ENCODE measurements at places on chromosomes 7 and 10.
A peak's percentile ranks its signal among the peaks of the same experiment; 100 is the strongest.

- DNase-seq, result no peak
- no peak overlapping the region for H3K27ac ChIP-seq
- peaks cover 10% of the 10 kb centered on the region for H3K4me1 ChIP-seq
- no peak overlapping the region for H3K4me3 ChIP-seq
Measured at GRCh38 chr10:86391236-86391840, 24.7 kb upstream of the GRID1 start.

DNA sequence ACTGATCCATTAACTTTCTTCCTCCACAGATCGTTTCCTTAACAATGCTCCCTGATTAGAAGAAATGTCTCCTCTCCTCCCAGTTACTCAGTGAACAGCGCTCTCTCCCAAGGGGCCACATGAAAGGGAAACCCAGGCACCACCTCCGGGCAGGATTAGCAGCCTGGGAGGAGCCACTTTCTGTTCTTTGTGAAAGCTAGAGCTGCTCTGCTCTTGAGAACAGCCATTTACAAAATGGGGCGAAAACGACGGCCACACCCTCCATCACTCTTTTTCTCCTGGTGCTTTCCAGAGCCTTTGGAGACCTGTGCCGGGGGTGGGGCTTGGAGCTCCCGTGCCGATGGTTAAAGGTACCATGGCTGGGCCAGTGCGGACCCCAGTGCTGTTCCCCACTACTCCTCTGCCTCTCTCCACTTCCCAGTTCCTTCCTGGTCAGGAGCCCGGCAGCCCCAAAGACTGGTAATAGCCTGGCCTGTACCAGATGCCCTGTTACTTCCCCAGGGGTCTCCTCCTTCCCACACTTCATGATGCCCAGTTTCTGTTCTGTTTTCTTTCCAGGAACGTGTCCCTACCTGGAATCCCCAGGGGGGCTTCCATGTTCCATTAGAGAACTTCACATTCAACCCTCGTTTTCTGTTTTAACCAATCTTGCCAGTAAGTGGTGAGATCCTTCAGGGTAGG is 402.9 kb upstream of the GALNT17 start:
- peaks cover under 1% of the 10 kb centered on the region for H3K4me1 ChIP-seq
- DNase-seq, result no peak
- H3K4me3 ChIP-seq, result no peak overlapping the region
- H3K36me3 ChIP-seq, result no peaks in the 10 kb centered on the region
- no peaks in the 10 kb centered on the region for H3K27me3 ChIP-seq

DNA sequence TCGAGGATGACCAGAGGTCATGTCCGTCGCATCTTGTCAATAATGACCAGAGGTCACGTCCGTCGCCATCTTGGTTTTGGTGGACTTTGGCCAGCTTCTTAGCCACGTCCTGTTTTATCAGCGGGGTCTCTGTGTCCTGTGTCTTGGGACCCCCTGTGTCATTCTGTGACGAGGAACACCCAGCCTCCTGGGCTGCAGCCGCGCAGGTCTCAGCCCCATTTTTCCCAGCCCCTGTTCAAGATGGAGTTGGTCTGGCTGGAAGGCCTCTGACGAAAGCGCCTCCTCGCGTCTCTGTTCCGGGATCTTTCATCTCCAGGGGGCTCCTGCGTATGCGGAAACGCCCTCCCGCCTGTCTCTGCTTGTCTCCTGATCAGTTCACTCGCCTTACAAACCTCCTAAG is 134.2 kb downstream of the ELFN1 start:
- no peak for DNase-seq
- no peak overlapping the region for H3K27ac ChIP-seq
- no peaks in the 10 kb centered on the region for H3K4me1 ChIP-seq
- H3K4me3 ChIP-seq, result no peak overlapping the region
- no peaks in the 10 kb centered on the region for H3K36me3 ChIP-seq

DNA sequence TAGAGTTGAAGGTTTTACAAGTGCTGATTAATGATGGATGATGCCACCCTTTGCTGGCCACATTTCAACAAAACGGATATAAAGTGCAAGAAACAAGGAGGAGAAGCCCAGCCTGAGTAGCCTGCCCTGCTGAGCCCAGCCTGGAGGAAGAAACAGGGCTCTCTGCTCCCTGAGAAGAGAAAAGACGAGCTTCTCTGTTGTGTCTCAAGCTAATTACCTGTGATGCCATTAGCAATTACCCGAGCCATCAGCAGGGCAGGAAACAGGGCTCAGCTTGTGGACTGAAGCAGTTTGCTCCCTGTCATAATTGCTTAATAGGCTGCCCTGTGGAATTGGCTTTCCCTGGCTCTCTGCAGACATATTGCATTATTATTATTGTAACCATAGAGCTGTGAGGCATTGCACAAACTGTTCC is 709.3 kb upstream of the AUTS2 start:
- no peaks in the 10 kb centered on the region for H3K27me3 ChIP-seq
- no peaks in the 10 kb centered on the region for H3K4me1 ChIP-seq
- no peak overlapping the region for H3K4me3 ChIP-seq
- H3K36me3 ChIP-seq, result no peaks in the 10 kb centered on the region
- no peak overlapping the region for H3K27ac ChIP-seq

DNA sequence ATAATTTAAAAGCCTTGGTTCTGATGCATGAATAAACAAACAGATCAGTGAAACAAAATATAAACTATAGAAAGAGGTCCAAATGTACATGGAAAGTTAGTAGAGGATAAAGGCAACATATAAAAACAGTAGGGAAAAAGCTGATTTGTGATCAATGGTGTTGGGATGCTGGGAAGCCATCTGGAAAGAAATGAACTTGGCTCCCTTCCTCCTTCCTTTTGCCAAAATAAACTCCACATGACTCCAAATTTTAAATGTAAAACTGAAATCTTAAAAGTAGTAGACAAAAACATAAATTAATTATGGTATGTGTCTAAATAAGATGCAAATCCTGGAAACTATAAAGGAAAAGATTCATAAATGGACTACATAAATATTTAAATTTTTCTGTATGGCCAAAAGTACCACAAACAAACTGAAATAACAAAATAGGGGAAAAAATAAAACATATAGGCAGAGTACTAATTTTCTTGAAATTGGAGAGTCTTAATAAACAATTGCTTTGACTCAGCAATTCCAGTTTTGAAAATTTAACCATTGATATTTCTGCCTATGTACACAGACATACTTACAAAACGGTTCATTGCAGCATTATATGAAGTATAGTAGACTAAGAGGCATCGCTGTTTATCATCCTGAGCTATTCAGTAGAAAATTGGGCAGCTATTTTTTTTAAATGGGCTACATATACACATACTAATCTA is 77.0 kb upstream of the TRIM24 start:
- no peak for DNase-seq
- no peaks in the 10 kb centered on the region for H3K36me3 ChIP-seq
- no peak overlapping the region for H3K27ac ChIP-seq
- H3K4me1 ChIP-seq, result no peaks in the 10 kb centered on the region

DNA sequence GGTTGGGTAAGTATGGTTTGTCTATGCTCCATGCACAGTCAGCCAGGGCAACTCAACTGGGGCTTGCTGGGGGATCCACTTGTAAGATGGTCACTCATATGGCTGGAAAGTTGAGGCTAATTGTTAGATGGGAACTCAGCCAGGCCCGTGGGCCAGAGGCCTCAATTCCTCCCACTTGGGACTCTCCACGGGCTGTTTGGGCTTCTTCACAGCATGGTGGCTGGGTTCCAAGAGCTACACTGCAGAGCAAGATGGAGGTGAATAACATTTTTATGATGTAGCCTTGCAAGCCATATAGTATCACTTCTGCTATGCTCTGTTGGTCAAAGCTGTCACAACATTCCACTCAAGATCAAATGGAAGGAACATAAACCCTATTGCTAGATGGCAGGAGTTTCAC is 39.2 kb downstream of the ELMO1 start:
- H3K4me3 ChIP-seq, result no peak overlapping the region
- no peaks in the 10 kb centered on the region for H3K27me3 ChIP-seq
- H3K4me1 ChIP-seq, result peaks cover 3% of the 10 kb centered on the region
- H3K36me3 ChIP-seq, result no peaks in the 10 kb centered on the region
- no peak for DNase-seq
- no peak overlapping the region for H3K27ac ChIP-seq

GRCh38 chr10:77867124-77867719 is 59.3 kb downstream of the DLG5 start:
- no peak overlapping the region for H3K4me3 ChIP-seq
- no peak for DNase-seq
- peaks cover 15% of the 10 kb centered on the region for H3K36me3 ChIP-seq
- H3K27me3 ChIP-seq, result no peaks in the 10 kb centered on the region
- H3K4me1 ChIP-seq, result peaks cover 3% of the 10 kb centered on the region

DNA sequence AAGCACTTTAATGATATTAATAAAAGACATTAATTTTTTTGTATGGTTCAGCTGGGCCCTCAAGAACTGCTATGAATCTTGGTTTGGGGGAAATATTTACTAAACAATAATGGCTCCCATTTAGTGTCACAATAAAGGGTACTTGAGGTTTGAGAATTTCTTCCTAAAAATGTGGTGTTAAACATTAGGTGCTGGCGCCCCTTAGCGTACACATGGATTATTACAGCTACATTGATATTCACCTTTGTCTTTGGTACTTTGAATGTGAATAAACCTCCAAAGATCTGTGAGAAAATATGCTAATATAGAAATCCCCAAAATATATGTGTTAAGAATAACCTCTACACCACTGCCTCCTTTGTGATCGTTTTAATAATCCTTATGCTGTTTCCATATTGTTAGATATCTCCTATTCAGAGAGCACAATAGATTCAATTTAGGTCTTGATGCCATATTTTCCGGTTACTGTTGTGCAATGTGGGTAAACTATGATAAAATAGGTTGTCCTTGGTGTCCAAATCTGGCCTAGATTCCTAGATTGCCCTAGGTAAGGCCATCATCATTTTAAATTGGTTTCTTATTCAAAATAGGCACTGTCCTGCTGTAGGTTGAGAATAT is 161.8 kb upstream of the CACNA2D1 start:
- H3K27ac ChIP-seq, result no peak overlapping the region
- no peak overlapping the region for H3K4me3 ChIP-seq
- no peak for DNase-seq

DNA sequence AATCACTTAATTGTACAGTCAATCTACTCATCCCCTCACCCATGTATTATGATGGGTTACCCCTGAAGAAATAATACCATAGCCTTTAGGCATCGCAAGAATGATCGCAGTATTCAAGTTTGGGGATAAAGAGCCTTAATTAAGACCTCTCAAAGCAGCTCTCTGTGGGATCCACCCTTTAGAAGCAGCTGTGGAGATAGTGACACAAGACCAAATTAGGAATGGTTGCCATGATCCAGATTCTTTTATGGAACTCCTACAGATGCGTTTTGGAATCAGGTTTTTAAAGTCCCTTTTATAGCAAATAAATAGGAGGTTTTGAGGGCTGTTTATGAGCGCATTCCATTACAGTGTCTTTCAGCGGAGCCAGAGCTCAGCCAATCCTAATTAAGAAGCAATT is 12.2 kb downstream of the TES start:
- H3K4me3 ChIP-seq, result no peak overlapping the region
- H3K27ac ChIP-seq, result no peak overlapping the region
- no peak for DNase-seq
- H3K27me3 ChIP-seq, result no peaks in the 10 kb centered on the region

- no peak overlapping the region for H3K4me3 ChIP-seq
- H3K4me1 ChIP-seq, result peaks cover 10% of the 10 kb centered on the region
- no peaks in the 10 kb centered on the region for H3K27me3 ChIP-seq
- no peak for DNase-seq
- H3K27ac ChIP-seq, result no peak overlapping the region
- no peaks in the 10 kb centered on the region for H3K36me3 ChIP-seq
Measured at GRCh38 chr10:120455004-120455403, 2.0 kb upstream of the PLPP4 start.

DNA sequence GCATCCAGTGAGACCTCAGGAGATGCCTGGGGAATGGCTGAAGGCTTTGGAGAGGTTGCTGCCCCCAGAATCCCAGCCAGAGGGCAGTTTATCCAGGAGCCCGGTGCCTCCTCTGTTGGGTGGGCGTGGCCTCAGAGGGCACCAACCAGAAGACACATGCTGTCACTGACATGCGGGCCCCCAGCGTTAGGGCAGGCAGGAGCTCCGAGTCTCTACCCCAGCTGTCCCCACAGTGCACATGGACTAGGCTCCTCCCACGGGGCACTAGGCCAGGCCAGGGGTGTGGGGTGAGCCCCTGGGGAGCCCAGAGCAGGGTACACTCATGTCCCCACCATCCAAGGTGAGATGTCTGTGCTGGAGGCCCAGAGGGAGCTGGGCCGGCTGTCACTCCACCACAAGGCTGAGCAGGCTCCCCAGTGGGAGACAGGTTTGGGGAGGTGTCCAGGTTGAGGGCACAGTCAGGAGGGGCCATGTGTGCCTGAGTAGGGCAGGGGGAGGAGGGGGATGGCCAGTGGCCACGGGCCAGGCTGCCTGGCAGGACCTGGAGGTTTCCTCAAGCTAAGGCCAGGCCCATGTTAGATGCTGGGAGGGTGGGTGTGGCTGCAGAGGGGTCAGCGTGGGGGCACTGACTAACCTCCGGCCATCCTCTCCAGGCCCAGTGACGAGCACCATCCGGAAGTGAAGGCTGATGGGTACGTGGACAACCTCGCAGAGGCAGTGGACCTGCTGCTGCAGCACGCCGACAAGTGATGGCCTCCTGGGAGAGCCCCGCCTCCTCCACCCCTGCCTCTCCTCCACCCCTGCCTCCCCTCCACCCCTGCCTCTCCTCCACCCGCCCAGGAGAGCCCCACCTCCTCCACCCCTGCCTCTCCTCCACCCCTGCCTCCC is 131.3 kb downstream of the FAM53B start:
- H3K27me3 ChIP-seq, result no peaks in the 10 kb centered on the region
- peaks cover 4% of the 10 kb centered on the region for H3K4me1 ChIP-seq
- DNase-seq, result peak; percentile 17
- no peak overlapping the region for H3K27ac ChIP-seq
- no peak overlapping the region for H3K4me3 ChIP-seq

GRCh38 chr10:124074501-124075109 is 18.8 kb downstream of the CHST15 start:
- H3K4me1 ChIP-seq, result no peaks in the 10 kb centered on the region
- H3K27ac ChIP-seq, result no peak overlapping the region
- H3K27me3 ChIP-seq, result no peaks in the 10 kb centered on the region

DNA sequence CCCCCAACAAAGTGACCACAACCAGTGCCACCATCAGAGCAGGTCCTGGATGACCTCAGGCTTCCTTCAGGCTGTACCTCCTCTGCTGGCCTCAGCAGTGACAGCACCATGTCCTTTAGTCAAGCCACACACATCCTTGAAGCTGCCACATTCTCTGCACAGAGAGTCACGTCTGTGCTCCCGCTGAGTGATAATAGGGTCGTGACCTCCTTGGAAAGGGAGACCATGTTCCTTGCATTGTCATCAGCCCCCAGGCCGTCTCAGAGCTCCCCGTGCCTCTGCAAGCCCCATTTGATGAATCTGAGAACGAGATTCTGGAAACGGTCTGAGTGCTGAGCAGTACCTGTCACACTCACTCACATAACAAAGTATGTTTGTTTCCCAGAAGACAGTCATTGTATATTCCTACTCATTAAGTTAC is 106.5 kb upstream of the PRR15 start:
- no peak for DNase-seq
- H3K4me3 ChIP-seq, result no peak overlapping the region
- no peaks in the 10 kb centered on the region for H3K27me3 ChIP-seq
- no peaks in the 10 kb centered on the region for H3K4me1 ChIP-seq
- H3K36me3 ChIP-seq, result no peaks in the 10 kb centered on the region
- no peak overlapping the region for H3K27ac ChIP-seq

GRCh38 chr7:100546129-100546925 is 7.3 kb downstream of the AGFG2 start:
- H3K27ac ChIP-seq, result peak overlapping the region; percentile 97
- peaks cover 6% of the 10 kb centered on the region for H3K36me3 ChIP-seq
- no peak for DNase-seq
- peaks cover 41% of the 10 kb centered on the region for H3K4me1 ChIP-seq
